ENCODE measurements at places on chromosomes 16 and 17.

- no peak for DNase-seq
Measured at GRCh38 chr17:79913451-79913850, 74.2 kb upstream of the CBX4 start.

GRCh38 chr16:72590151-72590937 is 418.4 kb upstream of the PMFBP1 start:
- no peak for DNase-seq

- peak; percentile 57 for DNase-seq
Measured at GRCh38 chr16:7025616-7026190, 306.9 kb upstream of the RBFOX1 start.

GRCh38 chr16:75385507-75386152 is 47.7 kb downstream of the CFDP1 start:
- DNase-seq: peak; percentile 47

DNA sequence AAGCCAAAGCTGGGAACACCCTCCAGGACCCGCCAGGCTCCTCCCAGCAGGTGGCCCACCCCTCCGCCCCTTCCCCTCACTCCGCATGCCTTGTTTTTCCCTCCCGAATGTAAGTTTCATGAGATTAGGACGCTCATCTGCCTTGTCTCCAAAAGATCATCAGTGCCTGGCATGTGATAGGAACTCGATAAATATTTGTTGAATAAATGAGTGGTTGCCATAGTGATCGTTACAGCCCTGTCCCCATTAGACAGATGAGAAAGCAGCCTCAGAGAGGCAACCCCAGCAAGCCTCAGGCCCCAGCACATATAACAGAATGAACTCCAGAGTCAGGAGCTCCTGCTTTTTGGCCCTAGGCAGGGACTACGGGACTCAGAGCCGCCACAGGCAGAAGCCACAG is 5.0 kb downstream of the CAMKK1 start:
- no peak for DNase-seq

DNA sequence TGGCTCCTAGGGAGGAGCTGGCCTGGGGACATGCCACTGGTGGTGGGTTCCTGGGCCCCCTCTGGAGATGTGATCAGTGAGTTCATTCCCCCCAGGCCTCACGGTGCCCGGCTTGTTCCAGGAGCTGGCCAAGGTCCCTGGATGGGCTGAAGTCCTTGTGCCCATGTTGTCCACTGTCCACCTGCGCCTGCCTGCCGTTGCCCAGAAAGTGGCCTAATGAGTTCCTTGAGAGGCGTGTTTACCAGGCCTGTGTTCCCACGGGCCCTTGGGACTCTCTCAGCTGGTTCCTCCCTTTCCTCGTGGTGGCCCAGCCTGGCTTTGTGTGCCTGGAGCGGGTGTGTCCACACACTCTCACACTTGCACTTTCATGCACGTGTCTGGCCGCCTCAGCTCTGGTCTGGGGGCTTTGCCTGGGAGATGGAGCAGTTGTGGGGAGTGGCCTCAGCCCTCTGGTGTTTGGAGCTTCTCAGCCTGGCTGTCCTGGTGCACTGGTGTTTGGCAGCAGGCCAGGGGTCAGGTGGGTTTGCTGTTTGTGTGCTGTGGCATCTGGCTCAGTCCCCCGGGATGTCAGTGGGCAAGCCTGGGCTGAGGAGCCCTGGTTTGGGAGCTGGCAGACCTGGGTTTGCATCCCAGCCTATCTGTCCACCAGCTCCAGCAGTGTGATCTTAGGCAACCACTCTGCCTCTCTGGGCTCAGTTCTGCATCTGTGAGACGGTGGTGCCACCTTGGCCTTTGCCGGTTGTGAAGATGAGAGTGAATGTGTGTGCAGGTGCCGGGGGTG is 18.0 kb downstream of the ADCY7 start:
- DNase-seq: no peak

- DNase-seq: peak; percentile 38
Measured at GRCh38 chr16:2364638-2365210, 24.2 kb upstream of the ABCA3 start.

DNA sequence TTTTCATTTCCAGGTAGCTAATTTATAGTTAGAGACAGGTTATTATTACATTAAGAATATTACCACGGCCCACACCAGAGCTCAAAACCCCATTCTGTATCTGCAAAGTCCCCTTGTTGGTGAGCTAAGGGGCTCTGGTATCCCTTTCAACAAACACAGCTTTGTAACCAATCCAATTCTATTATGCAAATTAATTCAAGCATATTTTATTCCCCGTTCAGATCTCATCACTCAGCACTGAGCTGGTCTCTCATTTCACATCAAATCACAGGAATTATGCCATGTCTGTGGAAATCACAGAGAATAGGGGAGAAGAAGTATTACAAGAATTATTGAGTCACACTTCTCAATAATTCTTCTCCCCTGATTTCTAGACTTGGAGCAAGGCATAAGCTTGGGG is 111.7 kb downstream of the CDH11 start:
- no peak for DNase-seq

DNA sequence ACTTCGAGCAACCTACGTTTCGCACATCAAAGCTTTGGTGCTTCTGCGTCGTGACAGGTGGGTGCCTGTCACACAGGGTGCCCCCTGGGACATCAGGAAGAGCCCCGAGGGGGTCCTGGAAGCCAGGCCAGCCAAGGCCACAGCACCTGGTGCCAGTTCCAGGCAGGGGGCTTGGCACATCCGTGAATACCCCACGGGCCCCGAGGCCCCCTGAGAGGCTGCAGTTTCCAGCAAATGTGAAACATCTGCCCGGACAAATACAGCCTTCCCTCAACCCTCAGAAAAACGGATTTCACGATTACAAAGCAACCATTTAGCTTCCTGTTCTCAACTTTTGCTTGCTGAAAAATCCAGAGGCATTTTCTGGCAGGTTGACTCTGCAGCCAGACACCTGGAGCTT is 109.3 kb upstream of the METRNL start:
- DNase-seq: no peak

GRCh38 chr17:75591722-75592302 is 4.2 kb downstream of the MYO15B start:
- no peak for DNase-seq

DNA sequence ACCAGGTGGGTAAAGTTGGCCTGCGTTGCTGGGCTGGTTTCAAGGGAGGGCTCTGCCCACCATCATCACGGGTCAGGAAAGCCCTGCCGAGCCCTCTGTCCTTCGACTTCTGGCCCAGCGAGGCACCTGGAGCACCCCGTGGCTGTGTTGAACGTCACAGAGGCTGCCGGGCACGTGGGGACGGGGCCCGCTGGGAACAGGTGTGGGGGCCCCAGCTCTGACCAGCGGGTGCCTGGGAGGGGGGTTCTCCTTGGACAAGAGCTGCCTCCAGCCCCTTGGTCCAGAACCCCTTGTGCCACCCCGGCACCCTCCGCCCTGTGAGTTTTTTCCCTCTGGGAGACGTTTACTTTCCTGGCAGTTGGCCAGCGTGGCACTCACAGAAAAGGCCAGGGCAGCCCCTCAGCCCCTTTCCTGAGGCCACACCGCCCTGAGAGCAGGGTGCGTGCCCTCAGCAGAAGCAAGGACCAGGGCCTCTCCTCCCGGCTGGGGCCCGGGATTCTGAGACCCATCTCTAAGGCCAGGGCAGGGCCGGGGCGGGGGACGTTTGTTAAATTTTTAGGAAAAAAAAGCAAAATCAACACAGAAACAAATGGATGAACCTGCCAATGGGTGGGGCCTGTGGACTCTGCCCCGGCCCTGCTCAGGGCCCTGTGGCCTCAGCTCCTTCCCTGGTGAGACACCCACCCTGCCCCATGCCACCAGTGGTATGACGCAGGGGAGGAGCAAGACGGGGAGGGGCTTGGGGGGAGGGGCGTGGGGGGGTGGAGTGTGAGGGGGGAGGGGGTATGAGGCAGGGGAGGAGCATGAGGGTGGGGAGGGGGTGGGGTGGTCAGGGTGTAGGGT is 31.3 kb upstream of the GNG13 start:
- no peak for DNase-seq

GRCh38 chr17:43574348-43574747 is 28.2 kb upstream of the ETV4 start:
- DNase-seq: no peak

DNA sequence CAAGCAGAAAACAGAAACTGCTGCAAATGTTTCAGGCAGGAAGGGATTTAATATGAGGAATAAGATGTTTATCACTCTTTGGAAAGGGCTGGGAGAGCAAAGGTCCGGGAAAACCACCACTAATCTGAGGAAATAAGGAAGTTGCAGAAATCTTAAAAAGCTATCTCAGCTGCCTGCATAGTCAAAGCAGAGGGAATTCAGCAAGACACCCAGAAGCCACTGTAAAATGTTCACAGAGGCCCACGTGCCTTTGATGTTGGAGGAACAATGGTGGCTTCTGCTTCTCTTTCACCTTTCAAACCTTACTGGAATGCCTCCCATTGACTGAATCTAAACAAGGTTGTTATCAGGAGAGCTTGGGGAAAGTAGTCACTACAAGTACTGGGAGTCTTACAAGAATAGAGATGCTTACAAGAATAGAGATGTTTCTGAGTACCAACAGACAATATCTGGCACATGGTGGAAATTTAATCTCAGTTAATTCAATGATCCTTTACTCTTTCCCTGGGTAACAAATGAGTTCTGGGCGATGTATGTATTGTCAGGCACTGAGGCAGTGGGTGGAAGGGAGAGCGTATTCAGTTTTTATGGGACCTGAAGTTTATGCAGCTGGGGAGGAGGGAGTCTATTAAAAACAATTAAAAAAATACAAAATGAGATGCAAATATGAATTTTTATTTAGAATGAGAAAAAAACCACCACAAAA is 56.1 kb upstream of the MED13 start:
- no peak for DNase-seq

GRCh38 chr16:69672998-69673713 is 53.2 kb downstream of the NQO1 start:
- no peak for DNase-seq

DNA sequence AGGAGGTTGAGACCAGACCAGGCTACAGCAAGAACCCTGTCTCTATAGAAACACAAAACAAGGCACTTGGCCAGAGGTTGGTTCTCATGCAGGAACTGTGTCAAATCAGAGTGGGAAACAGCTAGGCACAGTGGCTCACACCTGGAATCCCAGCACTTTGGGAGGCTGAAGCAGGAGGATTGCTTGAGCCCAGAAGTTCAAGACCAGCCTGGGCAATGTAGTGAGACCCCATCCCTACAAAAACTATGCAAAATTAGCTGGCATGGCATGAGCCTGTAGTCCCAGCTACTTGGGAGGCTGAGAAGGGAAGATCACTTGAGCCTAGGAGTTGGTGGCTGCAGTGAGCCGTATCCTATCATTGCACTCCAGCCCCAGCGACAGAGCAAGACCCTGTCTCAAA is 1.7 kb downstream of the UNKL start:
- DNase-seq: no peak

DNA sequence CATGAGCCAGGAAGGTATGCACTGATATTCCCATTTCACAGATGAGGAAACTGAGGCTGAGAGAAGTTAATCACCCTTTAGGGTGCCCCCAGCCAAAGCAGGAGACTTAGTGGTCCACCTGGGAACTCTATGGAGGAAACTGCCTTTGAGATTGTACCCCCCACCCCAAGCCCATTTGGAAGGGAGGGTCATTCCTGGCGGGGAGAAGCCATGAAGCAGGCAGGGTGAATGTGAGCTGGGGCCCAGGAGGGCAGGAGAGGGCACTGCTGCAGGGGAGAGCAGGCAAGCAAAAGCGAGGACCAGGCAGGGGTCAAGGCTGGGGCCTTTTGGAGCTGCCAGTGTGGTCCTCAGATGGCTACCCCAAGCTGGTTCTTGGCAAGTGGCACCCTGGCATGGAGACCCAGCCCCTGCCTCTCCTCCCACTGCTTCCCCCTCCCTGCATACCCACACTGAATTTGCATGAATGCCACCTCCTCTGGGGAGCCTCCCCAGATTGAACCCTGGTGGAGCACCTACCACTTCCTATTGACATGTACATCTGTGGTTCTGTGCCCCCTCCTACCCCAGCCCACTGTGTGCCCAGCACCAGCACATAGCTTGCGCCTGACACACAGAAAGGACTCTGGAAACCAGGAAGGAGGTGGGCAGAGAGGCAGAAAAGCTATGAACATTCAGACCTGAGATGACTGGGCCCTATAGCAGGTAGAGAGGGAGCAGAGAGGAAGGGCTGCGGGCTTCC is 965 bp upstream of the TMC6 start:
- DNase-seq: no peak

GRCh38 chr16:72921106-72921505 is 126.8 kb downstream of the ZFHX3 start:
- no peak for DNase-seq

- no peak for DNase-seq
Measured at GRCh38 chr16:88974080-88974915, 2.7 kb downstream of the CBFA2T3 start.

DNA sequence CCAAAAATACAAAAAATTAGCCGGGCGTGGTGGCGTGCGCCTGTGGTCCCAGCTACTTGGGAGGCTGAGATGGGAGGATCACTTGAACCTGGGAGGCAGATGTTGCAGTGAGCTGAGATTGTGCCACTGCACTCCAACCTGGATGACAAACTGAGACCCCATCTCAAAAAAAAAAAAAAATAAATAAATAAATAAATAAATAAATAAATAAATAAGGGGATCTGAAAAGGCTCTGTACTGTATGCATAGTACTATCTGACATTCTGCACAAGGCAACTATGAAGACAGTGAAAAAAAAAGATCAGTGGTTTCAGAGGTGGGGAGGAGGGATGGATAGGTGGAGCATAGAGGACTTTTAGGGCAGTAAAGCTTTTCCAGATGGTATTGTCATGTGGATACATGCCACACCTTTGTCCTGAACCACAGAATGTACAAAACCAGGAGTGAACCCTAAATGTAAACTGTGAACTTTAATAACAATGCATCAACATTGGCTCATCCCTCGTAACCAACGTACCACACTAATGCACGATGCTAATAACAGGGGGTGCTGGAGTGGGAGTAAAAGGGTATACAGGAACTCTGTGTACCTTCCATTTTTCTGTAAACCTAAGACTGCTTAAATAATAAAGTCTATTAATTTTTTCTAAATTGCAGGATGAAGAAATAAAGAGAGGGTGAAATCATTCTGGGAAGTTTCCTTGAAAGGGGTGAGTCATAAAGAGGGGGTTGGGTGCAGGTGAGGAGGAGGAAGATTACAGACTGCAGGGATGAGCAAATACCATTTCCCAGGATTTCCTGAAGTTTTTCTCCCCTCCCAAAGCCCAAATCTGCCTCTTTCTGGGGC is 155.8 kb upstream of the SDK2 start:
- no peak for DNase-seq

DNA sequence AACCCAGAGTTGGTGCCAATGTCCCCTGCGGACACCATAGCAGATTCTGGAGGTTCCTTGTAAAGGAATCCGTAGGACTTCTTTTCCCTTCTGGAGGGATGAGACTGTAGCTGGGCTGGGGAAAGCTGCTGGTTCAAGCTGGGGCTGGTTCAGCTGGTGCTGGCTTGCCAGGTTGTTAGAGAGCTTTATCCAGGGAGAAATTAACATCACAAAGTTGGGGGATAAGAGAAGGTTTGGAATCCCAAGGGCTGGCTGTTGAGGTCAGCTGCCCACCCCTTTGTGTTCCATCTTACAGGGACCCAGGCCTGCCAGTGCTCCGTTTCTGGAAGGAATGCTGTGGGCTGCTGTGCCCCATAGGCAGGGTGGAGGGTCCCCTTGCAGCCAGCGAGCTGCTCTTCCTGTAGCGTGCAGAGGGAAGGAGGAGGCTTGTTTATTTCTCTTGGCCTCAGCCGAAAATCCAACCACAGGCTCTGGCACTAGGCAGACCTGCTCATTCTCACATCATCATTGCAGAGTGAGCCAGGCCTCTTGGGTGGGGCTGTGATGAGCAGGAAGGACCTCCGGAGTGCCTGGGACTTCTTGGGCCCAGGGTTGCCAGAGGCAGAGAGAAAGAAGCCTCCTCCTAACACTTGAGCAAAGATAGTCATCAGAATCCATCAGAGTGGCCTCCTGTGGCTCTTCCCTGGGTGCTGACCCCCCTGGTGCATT is 251.1 kb downstream of the SEC14L1 start:
- DNase-seq: peak; percentile 85

GRCh38 chr17:47898241-47898640 is 2.2 kb downstream of the SP2 start:
- DNase-seq: no peak

All from NCI-H226 (cell line).